DND-41 (cell line): ENCODE measurements at places on chromosomes 2 and 18.

- DNase-seq: no peak
These were observed 174.8 kb downstream of the DYM start for GRCh38 chr18:49285627-49286026.

DNA sequence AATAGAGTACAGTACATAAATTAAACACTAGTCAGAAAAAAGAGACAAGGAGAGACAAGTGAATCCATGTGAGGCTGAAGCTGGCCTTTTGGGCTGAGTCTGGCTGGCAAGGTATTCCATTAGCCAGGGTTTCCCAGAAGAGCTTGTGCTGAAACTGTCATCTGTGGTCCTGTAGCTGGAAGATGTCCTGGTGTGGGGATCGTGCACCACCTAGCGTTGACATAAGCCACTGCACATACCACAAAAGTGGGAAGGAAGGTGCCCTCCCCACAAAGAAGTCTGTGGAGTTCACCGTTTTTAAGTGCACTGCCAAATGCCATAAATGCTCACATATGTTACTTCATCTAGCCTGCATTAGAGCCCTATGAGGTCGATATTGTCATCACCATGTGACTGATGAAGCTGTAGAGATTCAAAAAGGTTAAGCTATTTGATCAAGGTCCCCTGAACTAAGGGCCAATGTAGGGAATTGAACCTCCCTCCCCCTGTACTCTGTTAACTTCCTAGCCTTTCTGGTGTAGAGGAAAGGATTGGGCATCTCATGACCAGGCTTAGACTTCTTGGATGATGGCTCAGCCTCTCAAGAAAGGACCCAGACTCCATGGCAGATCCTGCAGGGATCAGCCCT is 31.9 kb upstream of the GALNT14 start:
- DNase-seq: peak; percentile 69

GRCh38 chr2:105812180-105813044 is 67.7 kb downstream of the NCK2 start:
- DNase-seq: no peak

- no peak for DNase-seq
These were observed 38.9 kb downstream of the KDM3A start for GRCh38 chr2:86480105-86480504.

- DNase-seq: no peak
These were observed 344.1 kb upstream of the NRP2 start for GRCh38 chr2:205338156-205338555.

GRCh38 chr2:32947076-32947483 is 327 bp downstream of the LTBP1 start:
- DNase-seq: no peak

GRCh38 chr2:64487256-64488049 is 33.5 kb downstream of the LGALSL start:
- no peak for DNase-seq

GRCh38 chr18:24219561-24220317 is 80.9 kb downstream of the CABYR start:
- no peak for DNase-seq

GRCh38 chr18:44518091-44518615 is 162.5 kb upstream of the SETBP1 start:
- no peak for DNase-seq

DNA sequence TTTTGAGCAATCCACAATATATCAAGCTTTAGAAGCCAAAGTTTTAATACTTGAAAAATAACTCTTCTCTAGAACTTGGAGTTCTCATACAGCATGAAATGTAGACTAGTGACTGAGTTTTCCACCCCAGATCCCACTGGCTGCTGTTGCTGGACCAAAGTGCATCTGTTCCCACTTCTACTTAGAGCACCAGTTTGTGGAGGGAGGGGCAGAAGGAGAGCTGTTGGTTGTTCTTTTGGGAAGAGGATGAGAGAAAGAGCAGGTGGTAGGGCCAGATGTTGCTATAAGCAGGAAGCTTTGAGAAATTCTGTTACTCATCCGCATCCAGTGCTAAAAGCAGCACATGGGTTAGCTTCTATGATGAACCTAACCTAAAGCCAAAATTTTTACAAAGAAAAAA is 59.0 kb downstream of the MBD2 start:
- DNase-seq: no peak

DNA sequence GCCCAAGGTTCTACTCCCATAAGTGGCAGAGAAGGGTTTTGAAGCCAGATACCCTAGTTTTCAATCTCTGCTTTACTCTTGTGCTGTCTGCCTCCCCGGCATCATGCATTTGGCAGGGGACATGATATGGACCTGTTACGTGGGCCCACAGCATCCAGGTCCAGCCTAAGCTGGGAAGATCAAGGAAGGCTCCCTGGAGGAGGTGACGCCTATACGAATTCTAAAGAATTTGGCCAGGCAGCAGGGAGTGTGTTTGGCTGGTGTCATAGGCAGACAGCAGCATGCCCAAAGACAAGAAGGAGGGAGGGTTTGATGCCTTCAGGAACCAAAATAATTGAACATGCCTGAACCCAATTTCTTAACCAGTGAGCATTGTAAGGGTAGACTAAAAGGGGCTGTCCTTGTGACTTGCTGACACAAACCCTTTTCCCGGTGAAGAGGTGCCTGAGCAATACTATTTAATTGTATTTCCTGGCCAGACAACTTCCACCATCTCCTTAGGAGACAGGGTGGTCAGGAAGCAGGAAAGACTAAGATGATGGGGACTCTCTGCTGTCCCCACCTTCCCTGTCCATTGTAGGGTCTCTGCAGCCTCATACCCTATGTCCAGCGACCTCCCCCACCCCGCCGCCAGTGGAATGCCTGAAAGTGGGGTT is 21.3 kb downstream of the NRP2 start:
- no peak for DNase-seq

DNA sequence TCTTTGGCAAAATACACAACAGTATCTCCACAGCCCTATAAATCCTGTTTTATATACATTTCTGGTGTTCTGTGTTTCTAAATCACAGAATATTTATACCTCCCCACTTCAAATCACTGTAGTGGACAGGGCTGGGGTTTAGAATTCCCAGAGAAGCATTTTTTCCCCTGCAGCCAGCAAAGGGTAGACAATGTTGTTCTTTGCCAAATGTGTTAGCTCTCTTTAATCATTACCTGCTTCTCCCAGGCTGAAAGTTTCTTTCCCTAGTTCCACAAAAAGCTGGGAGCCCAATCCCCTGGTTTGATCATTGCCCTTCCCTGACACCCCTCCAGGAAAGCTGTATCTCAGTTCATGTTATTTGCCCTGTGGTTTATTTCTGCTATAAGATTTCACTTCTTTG is 520.0 kb upstream of the SPHKAP start:
- DNase-seq: no peak

DNA sequence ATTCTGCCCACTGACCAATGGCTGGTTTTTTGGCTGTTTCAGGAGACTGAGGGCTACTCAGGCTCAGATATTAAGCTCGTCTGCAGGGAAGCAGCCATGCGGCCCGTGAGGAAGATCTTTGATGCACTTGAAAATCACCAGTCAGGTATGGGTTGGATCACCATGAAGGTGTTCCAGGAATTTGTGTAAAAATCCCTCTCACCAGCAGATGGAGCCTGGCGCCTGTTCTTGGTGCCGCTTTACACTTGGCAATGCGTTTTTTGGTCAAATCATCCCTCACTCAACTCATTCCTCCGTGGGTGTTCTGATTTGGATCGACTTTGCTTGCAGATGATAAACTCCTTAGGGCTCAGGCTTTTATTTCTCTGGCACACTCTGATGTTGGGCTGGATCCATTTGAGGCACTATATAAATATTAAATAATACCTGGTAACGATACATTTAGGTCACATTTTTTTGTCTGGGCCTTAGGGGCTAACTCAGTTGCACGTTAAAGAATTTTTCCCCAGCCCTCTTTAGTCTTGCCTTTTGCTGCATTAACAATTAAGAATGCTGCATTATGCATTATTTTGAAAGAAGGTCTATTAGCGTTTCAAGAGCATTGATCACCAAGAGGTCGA is 50.0 kb downstream of the HDHD2 start:
- peak; percentile 54 for DNase-seq

DNA sequence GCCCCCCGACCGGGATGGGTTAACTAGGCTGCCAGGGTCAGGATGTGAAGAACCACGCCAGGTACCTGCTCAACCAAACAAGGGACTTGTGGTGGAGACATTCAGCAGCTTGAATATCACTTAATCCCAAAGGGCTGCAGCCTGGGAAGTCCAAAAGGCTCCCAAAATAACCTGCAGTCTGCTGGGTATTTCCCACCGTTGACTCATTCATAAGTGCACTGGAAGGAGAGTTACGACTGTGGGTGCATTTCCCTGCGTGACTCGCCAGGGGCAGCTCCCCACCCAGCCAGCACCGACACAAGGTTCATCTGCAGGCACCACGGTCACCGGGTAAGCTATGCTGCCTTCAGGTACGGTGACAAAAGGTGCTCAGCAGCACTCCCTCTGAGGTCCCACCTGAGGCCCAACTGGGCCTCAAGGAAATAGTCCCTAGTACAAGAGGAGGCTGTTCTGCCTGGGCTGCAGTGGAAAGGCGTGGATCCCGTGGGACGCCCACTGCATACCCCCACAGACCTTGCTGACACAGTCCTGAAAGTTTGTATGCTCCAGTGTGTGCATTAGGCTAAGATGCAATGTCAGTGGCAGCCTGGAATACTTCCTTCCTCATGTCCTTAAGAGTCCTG is 86.5 kb downstream of the UXS1 start:
- no peak for DNase-seq

DNA sequence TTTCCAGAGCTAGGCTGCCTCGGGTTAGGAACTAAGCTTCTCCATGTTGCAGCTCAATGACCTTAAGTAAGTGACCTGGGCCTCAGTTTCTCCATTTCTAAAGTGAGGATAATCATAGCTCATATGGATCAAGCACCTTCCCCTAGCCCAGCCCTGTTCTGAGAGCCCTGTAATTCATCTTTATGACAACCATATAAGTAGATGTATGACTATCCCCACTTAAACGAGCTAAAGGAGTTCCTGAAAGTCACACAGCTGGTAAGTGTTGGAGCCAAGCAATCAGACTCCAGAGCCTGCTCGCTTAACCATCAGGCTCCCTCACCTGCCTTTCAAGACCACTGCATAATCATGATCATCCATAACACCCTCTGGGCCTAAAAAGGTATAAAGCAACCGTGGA is 135.4 kb downstream of the SP3 start:
- no peak for DNase-seq

DNA sequence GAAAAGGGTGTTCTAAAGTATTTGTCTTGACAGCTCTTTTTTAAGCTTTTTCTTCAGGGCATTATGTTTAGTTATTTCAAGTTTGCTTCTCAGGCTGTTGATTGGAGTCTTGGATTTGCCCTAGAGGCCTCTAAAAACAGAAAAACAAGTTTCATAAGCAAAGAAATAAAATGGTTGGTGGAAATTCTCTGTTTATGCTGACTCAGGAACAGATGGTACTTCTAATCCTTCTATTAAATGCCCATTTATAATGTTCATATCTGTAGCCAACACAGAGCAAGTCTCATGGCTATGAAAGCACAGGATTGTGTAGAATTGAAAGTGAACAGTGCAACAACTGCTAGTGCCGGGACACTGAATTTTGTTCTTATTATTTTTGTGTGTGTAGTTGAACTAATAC is 60.4 kb downstream of the KCNJ3 start:
- DNase-seq: no peak

DNA sequence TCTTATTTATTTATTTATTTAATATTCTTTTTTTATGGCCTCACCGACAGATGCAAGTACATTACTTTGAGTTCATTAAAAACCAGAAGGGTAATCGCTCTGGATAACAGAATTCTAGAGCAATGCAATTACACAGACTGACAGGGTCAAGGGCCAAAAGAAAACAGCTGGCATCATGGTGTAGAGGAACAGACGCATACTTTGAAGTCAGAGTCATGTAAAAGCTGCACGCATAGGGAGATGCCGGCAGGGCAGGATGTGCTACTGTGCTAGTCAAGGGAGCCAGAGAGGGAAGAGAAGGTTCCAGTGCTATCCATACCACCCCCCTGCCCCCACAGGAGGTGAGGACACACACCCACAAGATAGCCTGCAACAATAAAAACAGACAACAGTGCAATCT is 115.2 kb upstream of the TFCP2L1 start:
- DNase-seq: no peak

GRCh38 chr2:230227216-230227615 is 1.7 kb downstream of the SP140 start:
- DNase-seq: no peak

DNA sequence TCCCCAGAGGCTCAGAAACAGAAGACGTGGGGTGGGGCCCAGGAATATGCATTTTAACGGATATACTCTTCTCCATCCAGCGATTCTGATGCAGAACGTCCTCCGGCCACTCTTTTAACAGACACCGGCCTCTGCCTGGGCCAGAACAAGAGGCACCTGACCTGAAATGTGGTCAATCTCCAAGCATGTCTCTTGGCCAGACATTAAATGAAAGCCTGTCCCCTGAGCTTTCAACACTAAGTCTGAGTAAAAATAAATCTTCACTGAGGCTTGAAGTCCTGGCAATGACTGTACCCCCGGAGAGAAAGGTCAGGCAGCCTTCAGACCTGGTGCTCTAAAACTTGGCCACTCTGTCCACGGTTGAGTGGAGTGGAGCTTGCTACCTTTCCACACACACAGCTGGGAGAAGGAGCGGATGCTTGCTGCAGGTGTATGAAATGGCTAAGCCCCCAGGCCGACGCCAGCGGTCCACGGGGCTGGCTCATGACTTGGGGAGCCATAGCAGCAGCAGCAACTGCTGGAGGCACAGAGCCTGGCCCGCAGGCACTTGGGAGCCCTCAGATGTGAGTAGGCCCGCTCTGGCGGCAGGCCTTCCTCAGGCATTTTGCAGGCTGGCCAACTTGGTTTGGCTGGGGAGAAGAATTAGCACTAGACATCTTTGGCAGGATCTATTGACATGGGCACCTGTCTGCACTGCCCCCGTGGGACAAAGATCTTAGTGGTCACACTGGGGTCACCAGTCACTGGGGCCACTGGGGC is 79.7 kb downstream of the TMEM17 start:
- no peak for DNase-seq

GRCh38 chr2:15448250-15448839 is 112.8 kb downstream of the NBAS start:
- DNase-seq: no peak

GRCh38 chr2:207046724-207047123 is 107.4 kb downstream of the CPO start:
- peak; percentile 11 for DNase-seq

- DNase-seq: peak; percentile 32
These were observed 236.1 kb downstream of the CDH20 start for GRCh38 chr18:61569176-61569892.

- no peak for DNase-seq
These were observed 185.4 kb upstream of the DLGAP1 start for GRCh38 chr18:4640349-4641012.

GRCh38 chr2:29129586-29130281 is 14.5 kb downstream of the CLIP4 start:
- DNase-seq: no peak

DNA sequence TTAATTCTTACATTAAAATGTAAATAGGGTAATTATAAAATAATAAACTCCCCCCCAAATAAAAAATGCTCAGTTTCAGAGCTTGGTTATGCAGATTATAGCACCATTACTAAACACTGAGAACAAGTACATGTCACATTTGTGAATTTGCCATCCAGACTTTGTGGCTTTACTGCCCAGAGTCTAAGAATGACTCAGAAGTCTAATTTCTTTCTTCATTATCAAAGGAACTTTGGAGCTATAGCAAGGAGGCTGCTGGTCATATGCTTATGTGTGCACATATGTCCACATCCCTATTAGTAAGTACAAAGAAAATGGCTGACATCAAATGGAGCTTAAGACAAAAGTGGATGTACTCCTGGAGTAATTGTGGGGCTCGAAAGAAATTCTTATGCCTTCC is 248.5 kb upstream of the SESTD1 start:
- DNase-seq: no peak

- DNase-seq: no peak
These were observed 230.1 kb downstream of the AGAP1 start for GRCh38 chr2:235723811-235724465.

- no peak for DNase-seq
These were observed 162.6 kb downstream of the SS18 start for GRCh38 chr18:25927830-25928229.
